HAP-1 (cell line): ENCODE measurements at places on chromosomes 11 and 22.

GRCh38 chr11:114622858-114623257, 27.3 kb upstream of the NXPE4 start:
- no peak for DNase-seq

GRCh38 chr11:14520747-14521151, 563 bp upstream of the PSMA1 start:
- DNase-seq = no peak

DNA sequence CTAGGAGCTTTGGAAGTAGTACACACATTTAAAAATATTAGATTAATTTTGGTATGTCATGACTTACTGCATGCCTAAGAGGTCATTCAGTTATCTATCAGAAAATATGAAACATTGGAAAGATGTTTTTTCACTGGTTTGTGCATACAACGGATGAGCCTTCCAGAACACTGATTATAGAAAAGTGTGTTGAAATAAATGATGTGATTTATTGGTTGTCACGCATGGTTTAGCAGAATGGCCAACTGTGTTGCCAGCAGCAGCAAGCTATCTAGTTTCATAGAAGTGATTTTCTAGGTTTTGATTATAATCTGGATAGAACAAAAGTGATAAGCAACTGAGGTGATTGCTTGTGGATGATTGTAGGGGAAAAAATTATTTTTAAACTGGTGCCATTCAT, 53.6 kb downstream of the DDX10 start:
- no peak for DNase-seq

DNA sequence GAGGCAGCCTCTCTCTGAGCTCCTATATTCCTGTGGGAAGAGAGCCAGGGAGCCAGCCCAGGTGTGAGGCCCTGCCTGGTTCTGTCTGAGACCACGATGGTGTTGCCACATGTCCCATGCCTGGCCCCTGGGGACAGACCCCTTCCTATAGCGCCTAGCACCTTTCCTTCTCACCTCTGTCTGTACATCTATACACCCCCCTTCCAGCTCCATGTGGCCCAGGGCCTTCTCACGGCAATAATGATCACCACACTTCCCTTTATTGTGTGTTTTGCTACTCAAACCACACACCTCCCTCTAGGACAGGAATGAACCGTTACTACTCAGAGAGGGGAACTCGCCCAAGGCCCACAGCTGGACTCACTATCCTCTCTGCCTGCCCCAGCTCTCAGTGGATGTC, 12.8 kb downstream of the CD82 start:
- DNase-seq = no peak

GRCh38 chr11:86664930-86665329, 7.5 kb downstream of the ME3 start:
- DNase-seq = no peak

- no peak for DNase-seq
These were observed 32.1 kb downstream of the MTMR3 start for GRCh38 chr22:29914991-29915533.

DNA sequence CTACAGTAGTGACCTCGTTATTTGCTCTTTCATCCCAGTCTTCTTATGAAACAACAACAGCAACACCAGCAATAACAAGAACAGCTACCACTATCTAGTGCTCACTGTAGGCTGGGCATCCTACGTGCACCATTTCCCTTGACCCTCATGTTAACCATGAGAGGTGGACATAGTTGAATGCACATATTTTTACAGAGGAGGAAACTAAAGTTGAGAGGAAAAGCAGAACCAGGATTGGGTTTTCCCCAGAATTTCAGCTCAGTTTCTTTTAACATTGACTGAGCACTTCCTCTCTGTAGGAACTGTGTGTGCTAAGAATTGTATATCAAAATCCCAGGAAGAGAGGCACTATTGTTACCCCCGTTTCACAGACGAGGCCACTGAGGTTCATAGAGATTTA, 39.4 kb upstream of the TSPAN18 start:
- no peak for DNase-seq

DNA sequence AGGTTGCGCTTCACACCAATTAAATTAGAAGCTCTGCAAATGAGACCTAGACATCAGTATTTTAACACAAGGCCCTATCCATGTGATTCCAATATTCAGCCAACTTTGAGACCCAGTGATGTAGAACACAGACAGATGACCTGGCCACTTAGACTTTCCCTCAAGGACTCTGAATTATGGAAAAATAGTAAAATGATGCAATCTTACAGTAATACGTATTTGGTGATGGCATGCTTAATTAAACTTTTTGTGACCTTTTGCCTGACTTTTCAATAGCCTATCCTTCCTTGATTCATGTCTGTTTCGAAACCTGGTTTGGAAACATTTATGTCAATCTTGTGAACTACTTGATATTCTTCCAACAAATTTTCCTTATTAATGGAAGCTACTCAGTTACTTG, 521.2 kb downstream of the KCNA4 start:
- no peak for DNase-seq

DNA sequence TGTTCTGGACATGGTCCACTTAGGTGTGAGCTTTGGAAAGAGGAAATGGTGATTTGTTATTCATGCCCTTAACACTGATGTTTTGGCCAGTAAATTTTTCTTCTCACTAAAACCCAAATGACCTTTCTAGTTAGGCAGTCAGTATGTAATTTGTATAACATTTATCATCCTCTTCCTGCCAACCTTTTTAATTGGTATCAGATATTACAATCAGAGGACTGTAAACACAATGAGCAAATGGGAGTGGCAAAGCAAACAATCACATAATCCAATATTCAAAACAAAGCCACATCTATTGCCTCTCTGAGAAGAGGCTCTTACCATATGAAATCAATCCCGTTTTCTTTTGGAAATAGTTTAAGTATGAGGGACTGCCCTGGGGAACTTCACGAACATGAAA, 49.1 kb downstream of the BBOX1 start:
- DNase-seq = no peak

- no peak for DNase-seq
These were observed 10.6 kb downstream of the TENM4 start for GRCh38 chr11:79430280-79430679.

DNA sequence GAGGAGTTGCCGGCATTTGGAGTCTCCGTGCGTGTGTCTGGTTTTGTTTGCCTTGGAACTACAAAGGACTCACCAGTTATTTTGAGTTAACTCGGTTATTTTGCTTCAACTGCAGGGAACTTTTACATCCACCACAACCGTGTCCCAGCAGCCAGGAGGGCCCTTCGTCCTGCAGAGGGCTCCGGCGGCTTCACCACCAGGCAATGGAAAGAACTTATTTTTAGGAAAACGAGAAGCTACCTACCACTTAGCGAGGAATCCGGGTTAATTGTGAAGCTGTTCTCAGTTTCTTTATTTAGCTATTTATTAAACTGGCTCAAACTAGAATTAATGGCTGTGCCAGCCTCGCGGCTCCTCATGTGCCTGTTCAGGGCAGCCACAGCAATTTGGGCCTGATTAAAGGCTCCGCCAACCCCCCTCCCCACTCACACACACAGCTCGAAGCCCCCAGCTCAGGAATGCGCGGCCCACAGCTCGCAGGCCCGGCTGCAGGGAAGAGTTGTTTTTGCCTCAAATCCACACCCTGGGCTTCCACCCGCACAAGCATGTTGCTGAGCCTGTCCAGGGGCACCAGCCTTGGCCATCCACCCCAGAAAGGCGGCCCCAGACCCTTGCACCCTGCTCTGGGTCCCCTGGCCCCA, 55.9 kb upstream of the FGF3 start:
- no peak for DNase-seq

GRCh38 chr11:22734628-22735345, 68.4 kb downstream of the GAS2 start:
- no peak for DNase-seq

- DNase-seq = peak; percentile 68
These were observed 2.8 kb upstream of the OR51M1 start for GRCh38 chr11:5380740-5381342.

DNA sequence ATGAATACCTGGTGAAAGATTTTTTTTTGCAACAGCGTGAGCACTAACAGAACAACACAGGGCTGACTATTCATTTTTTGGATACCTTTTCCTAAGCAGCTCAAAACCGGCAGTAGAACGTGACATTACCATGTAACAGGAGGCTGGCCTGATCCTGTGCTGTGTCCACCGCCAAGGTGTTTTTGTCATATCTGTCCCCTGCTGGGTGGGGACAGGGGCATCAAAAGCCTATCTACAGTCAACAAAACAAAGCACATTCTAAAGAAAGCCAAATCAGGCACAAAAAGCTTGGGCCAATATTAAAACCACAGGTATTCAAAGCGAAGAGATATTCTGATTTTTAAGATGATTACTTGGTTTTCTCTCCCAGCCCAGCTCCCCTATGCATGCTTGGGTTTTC, 151.2 kb downstream of the LRRC4C start:
- DNase-seq = no peak

- DNase-seq = no peak
These were observed 1394.7 kb downstream of the BRD1 start for GRCh38 chr22:48432781-48433518.

GRCh38 chr22:27650572-27650971, 151.0 kb downstream of the MN1 start:
- DNase-seq = no peak

DNA sequence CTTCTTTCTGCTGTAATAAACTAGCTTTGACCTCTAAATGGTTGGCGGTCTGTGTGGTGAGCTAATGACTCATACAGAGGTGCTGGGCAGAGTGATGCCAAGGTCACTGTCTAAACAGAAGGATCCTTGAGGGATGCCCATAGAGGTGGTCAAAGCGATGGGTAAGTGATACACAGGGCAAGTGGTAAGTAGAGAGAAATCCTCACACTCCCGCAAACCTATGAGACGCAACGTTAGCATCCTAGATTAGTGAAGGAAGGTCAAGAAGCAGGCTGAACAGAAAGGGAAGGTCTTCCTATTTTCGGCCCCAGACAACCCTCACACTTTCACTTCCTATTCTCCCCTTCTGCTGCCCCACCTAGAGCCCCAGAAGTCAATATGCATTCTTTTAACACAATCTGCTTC, 65.6 kb upstream of the SESN3 start:
- DNase-seq = no peak

DNA sequence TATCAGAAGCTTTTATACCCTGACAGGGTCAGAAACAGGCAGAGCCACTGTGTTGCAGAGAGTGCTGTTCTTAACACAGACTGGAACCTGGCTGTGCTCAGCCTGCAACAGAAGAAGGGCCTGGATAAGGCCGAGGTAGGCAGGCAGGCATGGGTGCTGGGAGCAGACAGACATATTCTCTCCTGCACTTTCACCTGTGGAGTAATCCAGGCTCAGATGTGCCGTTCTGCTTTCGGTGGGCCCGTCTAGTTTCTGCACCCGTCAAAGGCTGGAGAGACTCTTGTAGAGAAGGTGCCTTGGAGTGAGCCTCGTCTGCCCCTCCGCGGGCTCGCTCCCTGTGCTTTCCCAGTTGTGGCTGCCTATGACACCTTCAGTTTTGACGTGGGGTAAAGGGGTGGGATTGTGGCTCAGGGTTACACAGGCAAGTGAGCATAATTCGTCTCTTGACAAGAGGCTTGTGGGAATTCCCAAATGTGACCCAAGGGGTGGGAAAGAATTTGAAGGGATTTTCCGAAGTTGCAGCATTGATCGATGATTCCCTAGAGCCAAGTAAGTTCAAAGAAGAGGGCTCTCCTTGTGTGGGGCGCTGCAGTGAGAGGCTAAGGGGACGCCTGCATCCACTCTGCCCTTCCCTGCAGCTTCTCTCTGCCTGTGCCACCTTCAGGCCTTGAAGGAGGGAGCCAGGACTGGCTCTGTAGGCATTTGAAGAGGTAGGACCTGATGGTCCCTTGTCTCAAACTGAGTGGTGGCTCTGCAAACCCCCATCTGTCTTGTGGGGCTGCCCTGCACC, 16.2 kb upstream of the ST3GAL4 start:
- DNase-seq = no peak

- DNase-seq = peak; percentile 83
These were observed 77.4 kb upstream of the WNT7B start for GRCh38 chr22:46054091-46055073.

DNA sequence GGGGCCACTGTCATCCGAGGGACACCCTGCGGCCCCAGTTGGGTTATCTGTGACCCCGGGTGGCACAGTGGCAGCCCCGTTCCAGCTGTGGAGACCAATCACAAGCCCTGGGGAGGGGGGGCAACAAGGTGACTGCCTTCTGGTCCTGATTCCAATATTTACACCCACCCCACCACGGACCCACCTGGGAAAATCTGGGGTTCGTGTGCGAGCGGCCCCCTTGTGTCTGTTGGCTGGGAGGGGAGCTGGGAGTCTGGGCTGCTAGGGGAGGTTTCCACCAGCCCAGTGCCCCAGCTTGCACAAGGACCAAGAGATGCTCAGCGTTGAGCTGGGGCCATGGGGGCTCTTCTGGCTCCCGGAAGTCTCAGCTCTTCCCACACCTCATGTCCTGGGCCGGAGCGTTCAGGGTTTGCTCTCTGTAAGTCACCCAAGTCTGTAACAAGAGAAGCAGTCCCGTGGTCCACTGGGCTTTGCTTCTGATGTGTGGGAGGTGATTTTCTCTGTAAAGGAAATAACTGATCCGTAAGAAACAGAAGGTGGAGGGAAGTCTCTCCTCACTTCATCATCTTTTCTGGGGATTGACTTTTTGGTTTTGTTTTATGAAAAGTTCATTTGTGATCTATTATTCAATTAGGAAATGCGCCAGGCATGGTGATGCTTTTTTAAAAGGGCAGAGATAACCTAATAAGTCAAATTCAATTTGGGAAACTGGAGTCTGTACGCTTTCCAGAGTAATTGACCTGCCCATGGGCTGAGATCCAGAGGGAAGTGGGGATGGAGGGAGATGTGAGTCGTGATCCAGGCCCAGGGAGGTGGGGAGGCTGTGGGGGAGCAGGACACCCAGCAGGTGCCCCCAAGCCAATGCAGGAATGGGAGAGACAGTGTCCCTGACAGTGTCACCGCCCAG, 22.4 kb upstream of the GAL start:
- no peak for DNase-seq

GRCh38 chr11:62961017-62961570, 23.7 kb downstream of the SLC22A6 start:
- no peak for DNase-seq

DNA sequence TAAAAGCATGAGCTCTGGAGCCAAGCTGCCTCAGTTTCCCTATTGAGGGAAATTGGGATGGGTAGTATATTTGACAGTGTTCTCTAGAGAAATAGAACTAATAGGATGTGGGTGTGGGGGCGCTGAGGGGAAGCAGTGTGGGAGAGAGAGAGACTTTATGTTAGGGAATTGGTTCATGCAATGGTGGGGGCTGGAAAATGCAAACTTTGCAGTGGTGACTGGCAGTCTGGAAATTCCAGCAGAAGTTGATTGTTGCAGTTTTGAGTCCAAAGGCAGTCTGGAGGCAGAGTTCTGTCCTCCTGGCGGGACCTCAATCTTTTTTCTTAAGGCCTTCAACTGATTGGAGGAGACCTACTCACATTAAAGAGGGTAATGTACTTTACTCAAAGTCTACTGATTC, 59.4 kb upstream of the SYT13 start:
- no peak for DNase-seq

DNA sequence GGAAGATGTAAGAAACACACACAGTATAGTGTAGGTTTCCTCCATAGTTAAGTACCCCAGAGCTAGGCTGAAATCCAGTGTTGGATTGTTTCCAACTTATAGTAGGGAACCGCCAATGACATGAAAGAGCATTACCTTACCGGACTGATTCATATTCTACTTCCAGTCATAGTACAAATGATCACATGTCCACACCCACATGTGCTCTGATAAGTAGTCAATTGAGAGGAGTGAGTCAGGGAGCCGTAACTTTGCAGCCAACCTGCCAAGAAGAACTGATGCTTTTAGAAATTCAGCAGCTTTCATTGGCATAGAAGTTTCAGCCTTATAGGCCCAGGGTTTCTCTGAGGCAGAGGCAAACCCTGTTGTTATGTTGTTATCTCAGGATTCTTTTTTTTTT, 240.6 kb downstream of the ETS1 start:
- no peak for DNase-seq

GRCh38 chr11:65503368-65503948, 4.6 kb downstream of the MALAT1 start:
- no peak for DNase-seq

- DNase-seq = peak; percentile 80
These were observed 14.7 kb downstream of the GGA1 start for GRCh38 chr22:37623075-37624016.
